ENCODE measurements at places on chromosomes 5 and 9.

GRCh38 chr5:177313561-177314259 is 2.0 kb upstream of the MXD3 start:
- DNase-seq = no peak

GRCh38 chr5:151075698-151076331 is 5.0 kb downstream of the TNIP1 start:
- no peak for DNase-seq

DNA sequence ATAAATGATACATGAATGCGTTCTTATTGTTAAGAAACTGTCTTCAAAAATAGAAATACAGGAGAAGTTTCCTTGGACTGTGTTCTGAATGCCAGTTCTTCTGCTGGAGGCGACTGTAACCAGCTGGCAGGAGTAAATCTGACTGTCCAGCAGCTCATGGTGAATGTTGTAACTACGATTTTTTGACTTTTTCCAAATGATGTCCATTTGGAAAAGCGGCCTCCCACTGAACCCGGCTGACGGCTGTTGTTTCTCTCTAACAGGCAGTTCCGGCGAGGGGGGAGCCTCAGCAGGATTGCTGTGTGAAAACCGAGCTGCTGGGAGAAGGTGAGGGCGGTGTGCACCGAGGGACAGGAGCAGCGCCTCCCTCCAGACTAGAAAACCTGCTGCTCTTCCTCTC is 91.9 kb downstream of the EHMT1 start:
- DNase-seq = no peak

DNA sequence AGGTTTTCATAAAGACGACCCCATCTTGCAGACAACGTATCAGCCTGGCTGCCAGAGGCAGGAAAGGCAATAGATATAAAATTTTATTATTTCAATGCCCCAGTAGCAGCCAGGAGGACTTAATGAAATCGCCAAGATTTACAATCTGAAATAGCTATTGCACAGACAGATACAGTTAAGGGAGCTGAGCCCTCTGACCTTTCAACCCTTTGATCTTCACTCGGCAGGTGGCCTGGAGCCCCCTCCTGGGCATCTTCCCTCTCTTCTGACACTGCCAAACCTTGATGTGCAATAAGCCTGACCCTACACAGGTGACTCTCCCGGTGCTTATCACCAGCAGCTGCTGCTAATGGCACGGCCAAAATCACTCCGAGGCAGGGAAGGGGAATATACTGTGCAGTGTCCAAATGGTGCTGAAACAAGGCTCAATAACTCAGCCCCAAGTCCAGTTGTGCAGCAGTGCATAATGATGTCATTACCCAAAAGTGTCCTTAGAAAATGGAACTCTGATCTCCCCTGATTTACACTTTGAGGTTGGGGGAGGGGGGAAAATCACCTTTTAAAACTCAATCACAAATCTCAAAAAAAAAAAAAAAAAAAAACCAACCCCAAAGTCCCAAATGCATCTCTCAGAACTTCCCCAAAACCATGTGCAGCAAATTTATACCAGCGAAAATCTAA is 242.0 kb downstream of the CRB2 start:
- DNase-seq = no peak

GRCh38 chr9:2489838-2490314 is 131.7 kb upstream of the VLDLR start:
- DNase-seq = no peak

DNA sequence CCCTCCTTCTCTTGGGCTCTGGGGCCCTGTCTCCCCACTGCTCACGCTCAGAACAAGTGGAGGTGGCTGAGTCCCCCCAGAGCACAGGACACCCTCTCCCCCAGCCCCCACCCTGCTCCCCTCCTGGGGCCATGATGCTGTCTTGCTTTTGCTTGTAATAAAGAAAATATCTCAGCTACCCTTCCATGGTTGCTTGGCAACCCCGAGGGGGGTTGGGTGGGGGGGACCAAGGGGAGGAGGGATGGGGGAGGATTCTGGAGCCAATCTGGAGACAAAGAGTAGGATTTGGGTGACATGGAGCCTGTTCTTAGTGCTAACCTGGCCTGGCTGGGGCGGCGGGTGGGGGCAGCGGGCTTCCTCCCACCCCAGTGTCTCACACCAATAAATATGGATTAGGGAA is 16.1 kb upstream of the CERCAM start:
- DNase-seq = no peak

GRCh38 chr5:28544501-28544900 is 1506.1 kb upstream of the CDH9 start:
- no peak for DNase-seq

DNA sequence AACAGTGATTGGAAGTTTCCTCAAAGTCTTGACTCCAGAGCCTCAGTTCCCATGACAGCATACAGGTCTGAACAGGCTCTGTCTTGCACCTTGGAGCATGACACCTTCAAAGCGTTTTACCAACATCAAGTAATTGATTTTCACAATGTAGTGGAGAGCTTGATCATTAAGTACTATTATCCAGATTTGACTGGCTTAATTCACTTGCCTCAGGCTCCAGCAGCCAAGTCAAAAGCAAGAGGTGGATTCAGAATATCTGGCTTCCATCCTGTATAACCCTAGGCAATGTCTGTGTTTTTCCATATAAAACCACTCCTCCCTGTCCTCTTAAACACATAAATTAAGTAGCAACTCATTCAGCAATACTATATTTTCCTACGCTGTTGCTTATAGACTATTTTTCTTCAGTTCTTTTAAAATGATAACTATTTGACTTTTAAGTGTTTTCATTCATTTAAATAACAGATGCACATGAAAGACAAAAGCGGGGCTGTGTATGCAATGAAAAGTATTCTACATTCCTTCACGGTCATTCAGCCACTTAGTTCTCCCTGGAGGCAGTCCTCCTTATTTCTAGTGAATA is 150.8 kb upstream of the RANBP3L start:
- DNase-seq = no peak

DNA sequence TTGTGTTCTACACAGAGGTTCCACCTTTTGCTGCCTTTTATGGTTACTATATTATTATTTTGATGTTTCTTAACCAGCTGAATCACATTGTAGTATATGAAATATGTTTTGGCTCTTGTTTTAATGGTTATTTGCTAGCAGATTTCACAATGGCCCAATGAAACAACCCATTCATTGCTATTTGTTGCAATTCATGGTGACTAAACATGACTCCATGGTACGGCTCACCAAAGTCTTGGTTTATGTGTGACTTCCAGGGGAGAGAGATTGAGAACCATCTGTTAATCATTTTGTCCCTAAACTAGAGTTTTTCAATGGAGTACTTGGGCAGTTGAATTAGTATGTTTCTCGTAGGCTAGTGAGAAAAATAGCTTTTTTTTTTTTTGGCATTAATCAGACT is 108.4 kb downstream of the GHR start:
- no peak for DNase-seq

GRCh38 chr9:87359264-87359663 is 138.4 kb upstream of the DAPK1 start:
- DNase-seq = no peak

DNA sequence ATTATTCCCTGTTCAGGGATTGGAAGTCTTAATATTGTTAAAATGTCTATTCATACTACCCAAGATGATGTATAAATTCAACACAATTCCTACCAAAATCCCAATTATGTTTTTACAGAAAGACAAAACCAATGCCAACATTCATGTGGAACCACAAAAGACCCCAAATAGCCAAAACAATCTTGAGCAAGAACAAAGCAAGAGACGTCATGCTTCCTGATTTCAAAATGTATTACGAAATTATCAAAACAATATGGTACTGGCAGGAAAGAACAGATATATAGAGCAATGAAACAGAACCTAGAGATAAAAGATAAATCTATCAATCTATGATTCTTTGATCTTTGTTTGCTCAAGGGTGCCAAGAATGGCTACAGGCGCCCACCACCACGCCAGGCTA is 237.9 kb downstream of the TAF11L14 start:
- no peak for DNase-seq

GRCh38 chr5:154753792-154754191 is 1.4 kb upstream of the LARP1 start:
- DNase-seq = no peak

DNA sequence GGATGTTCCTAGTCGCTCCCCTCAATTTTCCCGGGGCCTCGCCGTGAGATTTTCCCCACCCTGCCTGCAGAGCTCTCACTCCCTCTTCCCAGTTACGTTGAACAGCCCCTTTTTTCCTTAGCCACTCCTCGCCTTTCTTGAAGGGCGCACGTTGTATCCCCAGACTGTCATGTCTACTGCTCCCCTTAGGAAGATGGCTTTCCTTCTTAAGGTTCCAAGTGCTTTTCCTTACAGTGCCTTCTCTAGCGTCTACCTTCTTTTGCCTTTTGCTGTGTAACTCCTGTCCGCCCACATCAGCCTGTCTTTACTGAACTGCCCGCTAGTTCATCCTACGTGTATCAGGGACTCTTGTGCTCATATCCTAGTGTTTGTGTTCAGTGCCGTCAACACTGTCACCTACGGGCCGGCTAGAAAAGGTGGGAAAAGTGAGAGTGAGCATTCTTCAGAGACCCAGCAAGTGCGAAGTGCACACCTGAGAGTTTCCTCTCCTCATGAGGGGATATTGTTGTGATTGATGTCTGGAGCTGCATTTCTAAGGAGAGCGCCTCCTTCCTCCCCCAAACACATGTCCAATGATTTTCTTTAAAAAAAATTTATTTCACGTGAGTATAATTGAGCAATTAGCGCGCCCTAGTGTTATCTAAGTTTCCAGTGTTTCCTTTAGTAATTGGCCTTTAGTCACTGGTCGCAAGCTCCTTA is 764 bp downstream of the CAMLG start:
- no peak for DNase-seq

GRCh38 chr9:75889977-75890471 is 449 bp upstream of the PCSK5 start:
- no peak for DNase-seq

- no peak for DNase-seq
Measured at GRCh38 chr5:73170522-73170921, 2.5 kb upstream of the TMEM174 start.

All from activated gamma-delta T cell treated with anti-CD3 and anti-CD28 coated beads, Interleukin-2, amount 50 U/mL, for 16 hours (primary cell).